Posterior vena cava (tissue), 2 donors: ENCODE measurements at places on chromosomes 13 and 19. TPM values are rescaled to one million over a fixed set of nuclear protein-coding genes. Genes with fewer than 3 reads are reported as not detected.

Gene LAIR2
- not detected for total RNA-seq

GRCh38 chr19:38284422-38284821 is 19.6 kb upstream of the C19orf33 start:
- no peak for DNase-seq

Gene MBD3L5
- not detected for total RNA-seq

Gene NBEA
- 10.5 TPM for total RNA-seq

GRCh38 chr19:40081411-40081810 is 9.3 kb downstream of the ZNF780A start:
- DNase-seq = no peak

DNA sequence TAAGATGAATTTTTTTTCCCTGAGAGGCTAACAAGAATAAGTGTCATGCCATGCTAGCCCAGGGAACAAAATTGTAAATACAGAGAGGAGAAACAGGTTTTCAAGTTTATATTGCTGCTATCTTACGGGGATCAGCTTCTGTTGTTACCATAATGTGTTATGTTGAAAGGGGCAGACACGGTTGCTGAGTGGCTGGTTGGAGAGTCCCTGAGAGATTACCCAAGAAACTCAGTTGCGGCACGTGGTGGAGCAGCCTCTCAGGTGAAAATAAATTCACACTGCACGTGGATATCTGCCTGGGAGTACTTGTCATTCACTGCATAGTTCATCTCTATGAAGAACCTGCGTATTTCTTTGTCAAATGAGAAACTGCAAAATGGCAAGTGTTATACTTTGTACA is 293.6 kb downstream of the TDRD3 start:
- DNase-seq = no peak

GRCh38 chr13:37775871-37776270 is 93.7 kb downstream of the TRPC4 start:
- DNase-seq = no peak

GRCh38 chr13:26024558-26024957 is 27.3 kb downstream of the SHISA2 start:
- no peak for DNase-seq
